ENCODE measurements at places on chromosomes 2 and 18.

GRCh38 chr2:180938451-180938850 lies 42.0 kb upstream of the UBE2E3 start:
- DNase-seq: no peak

- no peak for DNase-seq
Observed at GRCh38 chr2:199303728-199304177, 154.0 kb downstream of the SATB2 start.

DNA sequence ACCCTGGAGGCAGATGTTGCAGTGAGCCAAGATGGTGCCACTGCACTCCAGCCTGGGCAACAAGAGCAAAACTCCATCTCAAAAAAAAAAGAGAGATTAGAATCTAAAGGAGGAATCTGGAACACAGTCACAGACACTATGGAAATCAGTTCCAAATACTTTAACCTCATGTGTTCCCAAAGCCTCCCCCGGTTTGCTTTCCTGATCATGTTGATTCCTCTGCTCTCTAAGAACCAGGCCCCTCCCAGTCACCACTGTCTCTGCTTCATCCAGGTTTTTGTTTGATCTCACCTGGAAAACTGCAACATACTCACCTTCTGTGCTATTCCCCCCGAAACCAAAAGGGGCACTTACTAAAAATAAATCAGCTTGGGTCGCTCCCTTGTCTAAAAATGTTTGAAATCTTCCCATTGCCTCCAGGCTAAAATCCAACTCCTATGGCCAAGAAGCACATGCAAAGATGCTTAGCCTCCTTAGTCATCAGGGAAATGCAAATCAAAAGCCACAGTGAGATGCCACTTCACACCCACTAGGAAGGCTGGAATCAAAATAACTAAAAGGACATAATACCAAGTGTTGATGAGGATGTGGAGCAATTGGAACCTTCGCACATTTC lies 6.2 kb upstream of the NEU2 start:
- no peak for DNase-seq

DNA sequence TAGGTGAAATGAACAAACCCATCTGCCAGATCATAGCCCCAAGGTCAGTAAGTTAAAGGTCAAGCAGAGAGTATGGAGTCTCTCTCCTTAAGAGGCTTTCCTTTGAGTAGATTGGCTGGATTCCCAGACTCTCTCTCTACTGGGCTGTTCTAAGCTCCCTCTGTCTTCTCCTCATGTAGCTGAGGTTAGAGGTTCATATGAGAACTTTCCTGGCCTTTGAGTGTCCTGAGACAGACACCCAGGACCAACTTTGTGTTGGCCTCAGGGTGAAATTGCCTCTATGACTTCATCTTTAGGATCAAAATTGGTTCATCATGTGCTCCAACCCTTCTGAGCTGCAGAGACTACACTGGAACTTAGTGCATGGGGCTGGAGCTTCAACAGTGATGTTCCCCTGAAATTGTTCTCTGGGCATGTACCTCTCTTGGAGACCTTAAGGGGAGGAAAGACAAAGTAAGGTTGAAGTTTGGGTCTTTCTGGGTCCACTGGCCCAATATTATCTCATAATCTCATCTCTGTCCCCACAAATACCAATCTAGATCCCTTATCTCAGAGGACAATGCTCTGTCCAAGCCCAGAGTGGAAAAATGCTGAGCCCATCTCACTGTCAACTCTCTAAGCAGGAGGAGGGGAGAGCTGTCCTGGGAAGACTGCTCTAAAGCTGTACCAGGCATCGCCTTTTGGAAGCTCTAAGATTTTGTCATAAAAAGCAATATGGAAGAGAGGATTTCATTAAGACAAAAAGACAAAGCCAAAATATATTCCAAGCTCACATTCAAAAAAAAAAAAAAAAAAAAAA lies 177.3 kb upstream of the ARL4C start:
- DNase-seq: no peak

DNA sequence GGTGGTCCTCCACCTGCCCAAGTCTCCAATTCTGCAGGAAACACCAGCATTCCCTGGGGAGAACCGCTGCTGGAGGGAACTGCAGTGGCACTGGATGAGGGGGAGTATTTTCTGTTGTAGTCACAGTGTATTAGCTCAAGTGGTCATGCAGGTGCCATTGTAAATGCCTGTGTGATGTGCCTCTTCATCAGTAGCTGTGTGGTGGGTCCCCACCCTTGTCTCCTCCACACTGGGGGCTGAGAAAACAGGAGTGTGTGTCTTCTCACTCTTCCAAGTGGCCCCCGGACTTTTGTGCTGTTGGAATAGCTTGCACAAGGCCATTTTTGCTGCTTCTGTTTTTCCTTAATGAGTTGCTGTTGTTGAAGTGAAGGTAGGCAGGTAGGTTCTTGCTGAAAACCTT lies 8.7 kb downstream of the NCK2 start:
- no peak for DNase-seq

GRCh38 chr2:31318361-31319336 lies 84.7 kb downstream of the EHD3 start:
- no peak for DNase-seq

All from nucleus accumbens (tissue), 56 donors.